Fibroblast of lung (primary cell): ENCODE measurements at places on chromosomes 4 and X. TPM values are rescaled to one million over a fixed set of nuclear protein-coding genes. Genes with fewer than 3 reads are reported as not detected.
A peak's percentile ranks its signal among the peaks of the same experiment; 100 is the strongest.

Gene CHRDL1
- polyA plus RNA-seq: 1.4 and 10.1 TPM in 2 replicates

Gene GC
- polyA plus RNA-seq: not detected in 2 replicates

Gene PRSS12
- 104 and 136 TPM in 2 replicates for polyA plus RNA-seq

DNA sequence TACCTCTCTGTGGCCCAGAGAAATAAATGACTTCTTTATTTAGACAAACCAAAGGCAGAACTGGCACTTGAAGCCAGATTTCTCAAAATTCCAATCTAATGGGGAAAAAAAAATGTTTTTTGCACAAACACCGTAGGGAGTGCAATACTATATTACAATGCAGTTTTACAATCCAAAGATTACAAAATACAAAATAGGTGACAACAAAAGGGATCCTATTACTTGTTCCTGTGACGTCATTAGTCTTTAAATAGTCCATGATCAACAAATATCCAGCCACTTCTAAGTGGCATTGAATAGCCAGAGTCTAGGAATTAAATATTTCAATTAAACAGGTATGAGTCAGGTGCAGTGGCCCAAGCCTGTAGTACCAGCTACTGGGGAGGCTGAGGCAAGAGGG, 3.0 kb upstream of the APBB2 start:
- DNase-seq: no peak

DNA sequence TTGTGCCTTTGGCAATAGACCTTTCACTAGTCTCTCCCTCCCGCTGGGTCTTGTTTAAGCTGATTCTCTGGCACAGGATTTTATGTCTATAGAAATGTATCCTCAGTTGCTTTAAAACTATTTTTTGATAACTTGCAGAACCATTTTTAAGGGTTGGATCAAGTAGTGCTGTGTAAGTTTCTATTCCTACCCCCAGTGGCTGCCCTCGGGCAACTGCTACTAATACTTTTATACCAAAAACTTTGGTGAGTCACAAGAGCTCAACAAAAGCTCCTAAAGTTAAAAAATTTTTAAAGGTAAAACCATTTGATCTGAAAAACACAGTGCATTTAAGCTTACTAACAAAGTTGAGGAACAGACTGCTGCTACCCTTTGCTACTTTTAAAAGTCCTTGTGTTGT, 1460.6 kb upstream of the PCDH7 start:
- no peak for DNase-seq

DNA sequence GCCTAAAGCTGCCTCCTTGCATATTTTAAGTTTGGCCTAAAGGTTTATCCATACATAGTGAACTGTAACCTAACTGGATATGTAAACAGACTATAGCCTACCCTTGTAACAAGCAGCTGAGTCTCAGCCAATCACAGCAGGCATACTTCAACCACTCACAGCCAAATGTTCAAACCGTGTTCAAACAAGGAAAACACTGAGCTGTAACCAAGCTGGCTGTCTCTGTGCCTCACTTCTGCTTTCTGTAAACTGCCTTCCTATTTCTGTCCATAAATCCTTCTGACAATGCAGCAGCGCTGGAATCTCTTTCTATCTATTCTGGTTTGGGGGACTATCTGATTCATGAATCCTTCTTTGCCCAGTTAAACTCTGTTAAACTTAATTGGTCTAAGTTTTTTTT, 16.4 kb downstream of the DSPP start:
- DNase-seq: no peak

- peak; percentile 74 for DNase-seq
Measured at GRCh38 chrX:101485212-101485949, at the start of gene ARMCX4. Gene ARMCX4, plus strand, starts transcription at chrX:101485456. Its CDS starts 3,134 bp downstream, at chrX:101488590.

DNA sequence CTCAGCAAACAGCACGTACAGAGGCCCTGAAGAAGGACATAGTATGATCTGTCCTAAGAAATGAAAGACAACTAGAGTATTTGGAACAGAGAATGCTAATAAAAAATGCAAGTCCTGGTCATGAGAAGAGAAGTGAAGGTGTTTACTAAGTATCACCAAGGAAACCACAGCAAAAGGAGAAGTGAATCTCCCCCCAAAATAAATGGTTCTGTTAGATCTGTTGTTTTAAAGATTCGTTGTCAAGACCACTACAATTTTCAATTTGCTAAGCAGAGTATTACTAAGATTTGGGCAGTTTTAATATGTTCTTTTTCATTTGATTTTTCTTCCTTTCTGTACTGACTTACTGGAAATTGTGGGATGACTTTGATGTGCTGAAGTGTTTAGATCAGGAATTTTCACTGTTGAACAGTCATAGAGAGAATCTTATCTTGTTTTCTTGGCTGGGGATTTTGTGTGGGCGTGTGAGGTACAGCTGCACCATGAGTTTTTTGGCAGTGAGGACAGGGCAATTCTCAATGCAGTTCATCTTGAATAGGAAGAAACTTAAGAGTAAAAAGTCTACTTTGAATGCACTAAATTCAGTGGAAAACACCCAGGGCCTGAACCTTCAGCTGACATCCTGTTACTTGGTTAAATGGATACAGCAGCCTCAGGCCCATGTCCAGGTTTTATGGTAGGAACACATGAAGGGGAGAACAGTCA, 132.2 kb downstream of the STIM2 start:
- DNase-seq: peak; percentile 95
